ENCODE measurements at places on chromosomes 13 and 19. TPM values are rescaled to one million over a fixed set of nuclear protein-coding genes. Genes with fewer than 3 reads are reported as not detected.

Gene SIGLECL1
- not detected for total RNA-seq

Gene DPF1
- 0.11 TPM for total RNA-seq

Gene ZNF835
- total RNA-seq: 7.3 TPM

Gene APC2
- total RNA-seq: 0.14 TPM

Gene LGALS4
- 0.76 TPM for total RNA-seq

Gene CGB7
- total RNA-seq: not detected

Gene SHANK1
- 0.22 TPM for total RNA-seq

Gene PEAK3
- total RNA-seq: 0.68 TPM

Gene VRK3
- total RNA-seq: 22.9 TPM

Gene IFI30
- total RNA-seq: 32.5 TPM

Gene GRIN2D
- 0.38 TPM for total RNA-seq
